ENCODE measurements at places on chromosomes 13 and 19.
A peak's percentile ranks its signal among the peaks of the same experiment; 100 is the strongest.

GRCh38 chr19:30555075-30555790 is 183.0 kb downstream of the ZNF536 start:
- no peak for DNase-seq

GRCh38 chr13:112903071-112903577 is 65.9 kb upstream of the MCF2L start:
- no peak for DNase-seq

GRCh38 chr13:38223089-38223488 is 126.6 kb upstream of the UFM1 start:
- no peak for DNase-seq

DNA sequence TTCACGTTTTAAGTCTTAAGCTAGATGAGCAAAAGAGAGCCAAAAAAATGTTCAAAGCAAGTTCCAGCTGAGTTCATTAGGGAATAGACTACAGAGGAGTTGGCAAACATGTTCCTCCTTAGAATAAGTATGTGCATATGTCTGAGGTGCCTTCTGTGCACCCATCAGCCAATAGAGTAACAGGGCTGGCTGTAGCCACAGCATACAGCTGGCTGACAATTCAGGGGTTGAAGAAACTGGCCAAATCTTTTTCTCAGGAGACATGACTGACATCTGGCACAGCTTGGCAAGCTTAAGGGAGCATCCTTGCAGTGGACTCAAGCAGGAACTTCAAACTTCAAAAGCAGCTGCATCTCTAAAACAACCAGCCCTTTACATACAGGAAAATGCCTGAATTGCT is 414.8 kb upstream of the PCDH20 start:
- DNase-seq = no peak

GRCh38 chr13:49893591-49893990 is 42.5 kb downstream of the SPRYD7 start:
- no peak for DNase-seq

- DNase-seq = no peak
Measured at GRCh38 chr13:95243207-95243606, 58.0 kb downstream of the ABCC4 start.

DNA sequence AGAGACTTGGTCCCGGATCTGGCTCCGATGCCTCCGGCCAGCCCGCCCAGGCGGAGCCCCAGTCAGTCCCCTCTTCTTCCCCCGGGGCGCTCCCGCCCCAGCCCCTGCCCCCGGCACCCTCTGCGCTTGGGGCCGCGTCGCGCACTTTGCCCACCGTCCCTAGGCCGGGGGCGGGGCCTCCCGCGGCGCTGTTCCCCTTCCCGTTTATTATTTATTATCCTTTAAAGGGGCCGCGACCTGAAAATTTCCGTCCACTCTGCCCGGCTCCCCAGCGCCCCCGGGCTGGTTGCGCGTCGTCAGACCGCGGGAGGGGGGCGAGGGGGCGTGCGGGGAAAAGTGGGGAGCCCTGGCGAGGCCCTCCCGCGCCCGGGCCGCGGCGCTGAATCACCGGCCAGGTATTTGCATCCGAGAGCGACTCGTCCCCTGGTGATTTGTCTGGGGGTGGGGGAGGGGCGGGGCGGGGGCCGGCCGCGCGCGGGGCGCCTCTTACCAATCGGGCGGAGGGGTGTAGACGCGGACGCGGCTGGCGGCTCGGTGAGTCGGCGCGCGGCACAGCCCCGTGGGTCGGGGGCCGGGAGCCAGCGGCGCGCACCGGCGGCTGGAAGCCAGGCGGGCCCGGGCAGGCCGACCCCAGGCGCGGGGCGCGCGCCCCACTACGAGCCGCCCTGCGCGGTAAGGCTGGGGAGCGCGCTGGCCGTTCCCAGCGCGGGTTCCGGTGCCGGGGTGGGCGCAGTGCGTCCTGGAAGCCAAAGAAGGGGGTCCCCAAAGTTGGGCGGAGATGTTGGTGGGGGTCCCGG is at the start of gene ARID3A:
ARID3A (plus strand) TSS at position 510 of the 797 bp plus-strand sequence. CDS start 3,494 bp downstream, outside the sequence.
- DNase-seq = peak; percentile 67

- no peak for DNase-seq
Measured at GRCh38 chr13:30308548-30308947, 1.2 kb upstream of the KATNAL1 start.

DNA sequence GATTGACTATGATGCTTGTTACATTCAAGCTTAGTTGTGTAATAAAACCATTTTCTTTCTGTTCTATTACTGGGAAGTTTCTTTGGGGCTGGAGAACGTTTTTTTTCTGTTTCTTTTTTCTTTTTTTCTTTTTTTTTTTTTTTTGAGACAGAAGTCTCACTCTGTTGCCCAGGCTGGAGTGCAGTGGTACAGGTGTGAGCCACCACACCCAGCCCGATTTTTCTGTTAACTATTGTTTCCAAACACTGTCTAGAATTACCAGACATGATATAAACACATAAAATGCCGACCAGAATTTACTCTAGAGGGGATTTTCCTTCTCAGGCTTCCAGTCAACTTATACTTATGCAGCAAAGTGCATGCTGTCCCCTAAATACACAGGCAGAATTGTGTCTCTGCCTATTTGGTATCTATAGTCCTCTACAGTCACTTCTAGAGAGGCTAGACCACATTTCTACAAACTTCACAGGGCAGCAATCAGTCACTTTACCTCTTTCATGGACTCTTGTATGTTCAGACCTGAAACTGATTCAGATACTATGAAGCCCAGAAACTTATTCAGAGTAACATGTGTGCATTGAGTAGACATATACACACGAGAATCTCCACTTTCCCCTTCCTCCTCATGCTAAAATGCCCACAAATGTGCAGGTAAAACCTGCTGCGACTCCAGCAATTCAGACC is 121.2 kb downstream of the ZNF737 start:
- no peak for DNase-seq

DNA sequence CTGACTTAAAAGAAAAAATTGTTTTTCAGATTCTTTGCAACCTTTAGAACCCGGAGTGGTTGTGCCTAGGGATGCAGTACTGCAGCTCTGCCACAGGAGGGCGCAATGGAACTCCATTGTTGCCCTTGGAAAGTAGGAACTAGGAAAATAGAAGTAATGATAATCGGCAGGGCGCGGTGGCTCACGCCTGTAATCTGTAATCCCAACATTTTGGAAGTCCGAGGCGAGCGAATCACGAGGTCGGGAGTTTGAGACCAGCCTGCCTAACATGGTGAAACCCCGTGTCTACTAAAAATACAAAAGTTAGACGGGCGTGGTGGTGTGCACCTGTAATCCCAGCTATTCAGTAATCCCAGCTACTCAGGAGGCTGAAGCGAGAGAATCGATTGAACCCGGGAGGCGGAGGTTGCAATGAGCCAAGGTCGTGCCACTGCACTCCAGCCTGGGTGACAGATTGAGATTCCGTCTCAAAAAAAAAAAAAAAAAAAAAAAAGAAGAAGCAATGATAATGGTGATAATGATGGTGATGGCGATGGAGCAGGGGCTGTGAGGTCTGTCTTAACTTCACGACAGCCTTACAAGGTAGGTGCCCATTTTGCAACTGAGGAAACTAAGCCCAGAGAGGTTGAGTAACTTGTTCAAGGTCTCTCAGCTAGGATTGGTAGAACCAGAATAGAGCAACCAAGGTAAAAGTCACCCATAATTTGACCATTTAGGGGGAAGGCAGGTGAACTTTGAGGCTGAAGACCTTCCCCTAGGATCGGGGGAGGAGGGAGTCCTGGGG is 5.5 kb upstream of the ADAMTS10 start:
- DNase-seq = peak; percentile 56

GRCh38 chr19:2841855-2842574 is 740 bp downstream of the ZNF555 start:
- DNase-seq = no peak

DNA sequence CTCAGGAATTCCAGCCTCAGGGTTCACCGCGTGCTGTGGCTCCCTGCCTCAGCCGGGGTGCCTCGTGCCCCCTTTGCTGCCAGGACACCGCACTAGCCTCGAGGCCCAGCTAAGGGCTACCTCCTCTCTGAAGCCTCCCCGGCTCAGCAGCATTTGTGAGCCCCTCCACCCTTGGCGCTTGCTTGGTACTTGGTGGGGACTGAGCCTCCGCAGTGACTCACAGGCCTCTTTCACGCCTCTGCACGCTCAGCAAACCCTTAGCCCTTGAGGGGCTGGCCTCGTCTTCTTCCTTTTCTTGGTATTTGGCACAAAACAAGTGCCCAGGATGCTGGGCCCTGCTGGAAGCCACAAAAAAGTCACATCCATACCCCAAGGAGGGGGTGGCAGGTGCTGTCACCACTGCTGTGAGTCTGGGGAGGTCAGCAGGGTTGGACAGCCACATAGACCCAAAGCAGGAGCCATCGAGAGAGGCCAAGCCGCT is 85.4 kb upstream of the TM9SF2 start:
- DNase-seq = no peak

DNA sequence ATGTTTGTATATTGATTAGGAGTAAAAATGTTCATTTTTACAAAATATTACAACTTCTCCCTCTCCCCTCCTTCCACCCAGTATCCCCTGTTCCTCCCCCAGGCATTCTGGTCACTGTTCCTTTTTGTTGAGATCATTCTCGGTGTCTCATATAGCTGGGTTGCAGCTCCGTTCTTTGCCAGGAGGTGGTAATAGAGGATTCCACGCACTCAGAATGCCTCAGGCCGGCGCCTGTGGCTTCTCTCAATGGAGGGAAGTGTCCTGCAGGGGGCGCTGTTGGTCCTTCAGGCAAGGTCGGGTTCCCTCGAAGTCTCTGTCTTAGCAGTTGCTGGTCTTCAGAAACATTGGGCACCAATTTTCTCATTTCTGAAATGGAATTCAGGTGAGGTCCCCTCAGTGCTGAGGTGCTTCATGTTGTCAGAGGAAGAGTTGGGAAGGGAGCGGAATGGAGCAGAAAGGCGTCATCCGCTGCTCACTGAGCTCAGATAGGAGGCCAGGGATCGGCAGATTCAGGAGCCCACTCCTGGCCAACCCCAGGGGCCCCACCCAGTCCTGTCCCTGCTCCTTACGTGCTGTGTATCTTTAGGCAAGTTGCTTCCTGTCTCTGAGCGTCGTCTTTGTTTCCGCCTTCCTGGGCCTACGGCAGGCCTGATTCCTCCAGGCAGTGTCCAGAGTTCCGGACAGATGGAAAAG is 10.3 kb upstream of the GARIN5A start:
- peak; percentile 56 for DNase-seq

- DNase-seq = no peak
Measured at GRCh38 chr13:22126433-22127021, 455.7 kb downstream of the FGF9 start.

- no peak for DNase-seq
Measured at GRCh38 chr19:14402332-14403144, 16.6 kb downstream of the DDX39A start.

DNA sequence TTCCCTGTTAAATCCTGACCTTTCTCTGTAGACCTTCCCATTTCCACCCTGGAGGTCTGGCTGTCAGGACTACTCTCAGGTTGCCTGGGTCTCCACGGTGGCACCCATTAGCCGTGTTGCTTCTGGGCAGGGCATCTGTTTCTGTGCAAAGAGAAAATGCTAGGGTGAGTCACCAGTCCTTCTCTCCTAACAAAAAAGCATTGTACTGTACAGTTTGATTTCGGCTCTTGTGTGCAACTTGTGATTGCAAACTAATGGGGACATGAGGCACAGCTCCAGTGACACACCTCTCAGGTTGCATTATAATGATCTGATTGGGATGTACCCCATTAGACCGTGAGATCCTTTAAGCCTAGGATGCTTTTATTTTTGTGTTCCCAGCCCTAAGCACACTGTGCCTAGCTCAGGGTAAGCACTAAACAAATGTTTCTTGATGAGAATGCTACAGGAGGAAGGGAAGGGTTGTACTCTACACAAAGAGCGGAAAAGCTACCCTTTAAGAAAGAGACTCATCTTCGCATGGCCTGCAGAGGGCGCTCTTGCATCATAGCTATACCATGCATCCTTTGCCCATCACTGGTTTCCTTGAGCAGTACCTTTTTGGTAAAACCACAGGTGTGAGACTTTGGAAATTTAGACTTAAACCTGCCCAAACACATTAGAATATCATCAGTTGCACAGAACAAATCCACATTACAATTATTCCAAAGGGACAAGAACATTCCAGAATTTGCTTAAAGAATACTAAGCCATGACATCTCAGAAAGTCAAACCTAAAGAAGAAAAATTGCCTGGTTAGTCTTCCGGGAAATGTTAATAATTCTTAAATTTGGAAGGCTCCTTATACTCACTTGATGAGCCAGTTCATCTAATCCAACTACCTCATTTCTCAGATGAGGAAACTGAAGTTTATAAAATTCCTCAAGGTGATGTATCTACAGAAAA is 20.3 kb upstream of the TRIM13 start:
- peak; percentile 65 for DNase-seq

- no peak for DNase-seq
Measured at GRCh38 chr13:63696055-63696454, 2280.4 kb upstream of the PCDH20 start.

DNA sequence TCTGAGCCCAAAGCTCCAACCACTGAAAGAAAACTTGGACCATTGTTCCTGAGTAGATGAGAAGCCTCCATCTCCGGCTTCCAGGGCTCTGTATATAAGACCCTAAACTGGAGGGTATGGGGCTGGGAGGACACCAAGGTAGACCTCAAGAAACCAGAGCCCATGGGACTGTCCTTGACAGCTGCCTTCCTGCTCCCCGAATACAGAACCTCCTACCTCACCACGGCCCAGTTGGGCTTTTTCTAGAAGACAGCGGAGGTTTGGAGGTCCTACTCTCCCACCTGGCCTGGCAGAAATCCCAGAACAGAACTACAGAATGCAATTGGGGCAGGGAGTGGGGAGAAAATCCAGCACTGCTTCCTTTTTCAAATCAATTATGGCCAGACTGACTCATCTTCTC is 177.3 kb upstream of the ZNF507 start:
- DNase-seq = no peak

- no peak for DNase-seq
Measured at GRCh38 chr13:37138926-37139325, 33.5 kb upstream of the CSNK1A1L start.

DNA sequence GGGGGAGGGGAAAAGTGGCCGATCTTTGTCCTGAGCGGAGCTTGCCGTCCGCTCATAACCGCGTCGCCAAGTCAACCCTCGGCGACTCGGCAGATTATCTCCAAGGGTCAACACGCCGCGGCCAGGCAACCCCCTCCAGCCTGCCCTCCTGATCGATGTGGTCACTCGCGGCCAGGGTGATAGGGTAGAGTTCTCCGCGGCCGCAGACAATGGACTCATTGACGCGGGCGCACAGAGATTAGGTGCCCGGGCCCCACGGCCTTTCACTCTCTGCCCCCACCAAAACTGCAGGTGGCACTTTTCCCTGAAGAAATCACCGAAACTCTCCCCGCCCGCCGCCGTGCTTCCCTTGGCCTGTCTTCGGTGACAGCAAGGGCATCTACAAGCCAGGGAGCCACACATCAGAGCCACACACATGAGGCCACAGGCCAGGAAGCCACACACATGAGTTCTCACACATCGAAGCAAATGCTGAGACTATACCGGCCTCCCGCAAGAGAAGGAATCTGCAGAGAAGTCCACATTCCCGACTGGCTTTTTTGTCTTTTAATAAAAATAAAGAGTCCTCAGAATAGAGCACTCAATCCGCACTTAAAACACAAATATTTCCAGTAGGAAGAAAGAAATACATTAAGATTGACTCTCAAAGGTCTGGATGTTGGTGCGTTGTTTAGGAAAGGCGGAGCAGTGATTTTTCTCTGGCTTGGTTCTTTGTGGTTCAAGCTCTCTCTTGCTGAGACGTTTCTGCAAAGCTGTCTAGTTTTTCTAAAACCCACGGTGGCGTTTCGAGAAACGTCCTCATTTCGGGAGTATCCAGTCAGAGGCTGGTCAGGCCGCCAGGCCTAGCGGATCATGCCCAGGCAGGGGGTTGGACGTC is 1.5 kb upstream of the PDX1 start:
- no peak for DNase-seq
